ENCODE measurements at places on chromosomes 4 and X.
A peak's percentile ranks its signal among the peaks of the same experiment; 100 is the strongest.

DNA sequence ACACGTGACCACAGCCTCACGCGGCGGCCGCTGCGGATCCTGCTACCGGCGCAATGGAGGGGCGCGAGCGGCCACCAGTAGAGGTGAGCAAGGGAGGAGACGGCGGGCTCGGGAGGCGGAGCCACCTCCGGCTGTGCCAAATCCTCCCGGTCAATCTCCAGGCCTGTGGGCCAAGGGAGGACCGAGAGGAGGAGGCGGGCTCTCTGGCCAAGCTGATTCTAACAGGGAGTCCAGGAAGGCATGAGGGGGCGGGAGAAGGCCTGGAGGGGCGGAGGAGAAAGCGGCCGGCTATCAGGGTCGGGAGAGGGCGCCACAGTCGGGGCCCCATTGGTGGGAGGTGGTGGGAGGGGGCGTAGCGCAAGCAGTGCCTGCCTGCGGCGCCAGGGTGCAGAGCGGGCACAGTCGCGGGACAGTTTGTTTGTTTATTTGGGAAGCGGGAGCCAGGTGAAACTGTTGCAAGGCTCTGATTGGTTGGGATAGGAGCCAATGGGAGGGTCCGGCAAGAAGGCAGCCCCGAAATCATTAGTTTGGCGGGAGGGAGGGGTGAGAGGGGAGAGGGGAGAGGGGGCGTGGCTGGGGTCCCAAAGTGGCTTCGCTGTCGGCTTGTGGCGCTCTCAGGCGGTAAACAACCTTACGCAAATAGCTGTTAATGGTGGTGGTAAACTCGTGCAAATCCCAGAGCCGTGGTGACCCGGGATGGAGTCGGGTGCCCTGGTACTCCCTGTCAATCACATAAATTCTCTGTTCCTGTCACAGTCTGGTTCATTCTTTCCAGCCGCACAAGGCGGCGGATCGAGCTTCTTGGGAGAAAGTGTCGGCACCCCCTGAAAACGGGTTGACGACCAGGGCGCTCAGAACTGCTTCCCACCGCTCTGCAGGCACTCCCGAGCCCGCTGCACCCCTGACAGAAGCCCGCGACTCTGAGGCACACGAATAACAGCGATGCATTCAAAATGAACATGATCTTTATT lies at the start of gene IRS4:
Gene IRS4, minus strand, starts transcription at position 55 of the 971 bp plus-strand sequence.
- DNase-seq: no peak

GRCh38 chr4:165009493-165010227 lies 22.1 kb upstream of the TRIM60 start:
- no peak for DNase-seq

GRCh38 chr4:38759113-38759789 lies 23.5 kb downstream of the TLR10 start:
- no peak for DNase-seq

GRCh38 chr4:137626942-137627738 lies 94.8 kb upstream of the PCDH18 start:
- DNase-seq: no peak

GRCh38 chr4:26220696-26221095 lies 100.1 kb upstream of the RBPJ start:
- DNase-seq: no peak

- DNase-seq: no peak
Measured at GRCh38 chrX:39726771-39727170, 371.0 kb downstream of the BCOR start.

DNA sequence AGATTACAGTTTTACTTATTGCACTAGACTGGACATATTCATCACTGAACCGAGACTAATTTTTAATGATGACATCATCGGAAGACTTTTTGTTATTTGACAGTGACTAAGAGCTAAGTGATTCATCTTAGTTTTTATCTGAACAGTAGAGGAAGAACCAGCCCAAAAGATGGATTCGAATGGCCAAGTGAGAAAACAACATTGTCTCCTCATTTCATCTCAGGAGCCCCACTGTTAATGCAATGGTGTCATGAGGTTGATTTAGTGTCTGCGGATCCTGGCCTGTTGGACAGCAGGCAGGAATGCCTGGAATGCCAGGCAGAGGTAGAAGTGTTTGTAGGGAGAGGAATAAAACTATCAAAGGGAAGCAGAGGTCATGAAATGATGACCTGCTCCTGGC lies 37.8 kb upstream of the HPF1 start:
- DNase-seq: no peak

- no peak for DNase-seq
Measured at GRCh38 chrX:126339928-126340327, 173.8 kb upstream of the DCAF12L2 start.

DNA sequence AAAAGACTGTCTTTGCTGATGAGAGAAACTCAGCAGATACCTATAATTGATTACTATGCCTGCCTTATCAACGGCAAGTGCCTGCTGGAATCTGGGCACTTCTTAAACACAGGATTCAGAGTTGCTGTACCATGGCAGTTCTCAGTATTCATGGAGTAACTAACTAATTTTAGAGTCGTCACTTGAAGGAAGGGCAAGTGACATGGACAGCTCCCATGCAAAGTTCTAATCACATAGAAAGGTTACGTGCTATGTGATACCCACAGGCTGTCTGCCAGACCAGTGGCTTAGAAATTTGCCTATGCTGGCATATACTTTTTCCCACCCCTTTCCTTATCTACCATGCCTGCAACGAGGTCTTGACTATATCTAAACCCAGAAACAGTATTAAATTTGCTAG lies 931.1 kb upstream of the TENM3 start:
- DNase-seq: no peak

- no peak for DNase-seq
Measured at GRCh38 chr4:48660347-48660746, 119.7 kb downstream of the FRYL start.

GRCh38 chrX:42119076-42119475 lies 195.7 kb upstream of the CASK start:
- DNase-seq: no peak

GRCh38 chrX:71953391-71953790 lies 42.7 kb downstream of the NHSL2 start:
- no peak for DNase-seq

DNA sequence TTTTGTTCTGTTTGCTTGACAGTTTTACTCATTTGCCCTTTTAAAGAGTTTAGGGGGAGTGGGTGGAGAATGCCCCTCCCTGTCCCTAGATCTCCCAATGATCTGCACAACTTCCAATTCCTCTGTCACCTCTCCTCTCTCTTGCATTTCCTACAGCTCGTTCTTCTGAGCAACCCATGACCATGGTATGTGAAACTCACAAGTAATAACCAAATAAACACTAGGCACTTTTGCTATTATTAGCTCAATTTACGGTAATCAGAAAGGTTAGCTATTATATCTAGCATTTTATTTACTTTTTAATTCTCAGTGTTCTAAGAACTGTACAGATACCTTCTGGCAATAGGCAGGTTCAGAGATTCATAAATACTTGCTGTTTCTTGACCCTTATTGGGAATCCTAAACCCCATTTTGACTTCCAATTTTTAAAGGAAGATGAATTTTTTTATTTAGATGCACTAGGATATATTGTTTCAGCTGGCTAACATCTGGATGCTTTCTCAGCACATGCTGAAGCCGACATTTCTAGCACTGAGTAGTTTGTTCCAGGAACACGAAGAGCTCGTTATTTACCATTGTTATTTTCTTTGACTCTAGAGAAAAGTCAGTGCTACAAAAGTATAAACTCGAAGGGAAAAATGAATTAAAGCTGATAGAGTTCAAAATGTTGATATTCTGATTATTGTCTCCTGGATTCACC lies 194.7 kb upstream of the TLL1 start:
- DNase-seq: no peak

- peak; percentile 91 for DNase-seq
Measured at GRCh38 chrX:154542723-154543424, 3.8 kb downstream of the G6PD start.

- DNase-seq: no peak
Measured at GRCh38 chr4:139834226-139834662, 168.6 kb downstream of the MGST2 start.

- no peak for DNase-seq
Measured at GRCh38 chr4:54274795-54275665, 45.9 kb downstream of the PDGFRA start.

DNA sequence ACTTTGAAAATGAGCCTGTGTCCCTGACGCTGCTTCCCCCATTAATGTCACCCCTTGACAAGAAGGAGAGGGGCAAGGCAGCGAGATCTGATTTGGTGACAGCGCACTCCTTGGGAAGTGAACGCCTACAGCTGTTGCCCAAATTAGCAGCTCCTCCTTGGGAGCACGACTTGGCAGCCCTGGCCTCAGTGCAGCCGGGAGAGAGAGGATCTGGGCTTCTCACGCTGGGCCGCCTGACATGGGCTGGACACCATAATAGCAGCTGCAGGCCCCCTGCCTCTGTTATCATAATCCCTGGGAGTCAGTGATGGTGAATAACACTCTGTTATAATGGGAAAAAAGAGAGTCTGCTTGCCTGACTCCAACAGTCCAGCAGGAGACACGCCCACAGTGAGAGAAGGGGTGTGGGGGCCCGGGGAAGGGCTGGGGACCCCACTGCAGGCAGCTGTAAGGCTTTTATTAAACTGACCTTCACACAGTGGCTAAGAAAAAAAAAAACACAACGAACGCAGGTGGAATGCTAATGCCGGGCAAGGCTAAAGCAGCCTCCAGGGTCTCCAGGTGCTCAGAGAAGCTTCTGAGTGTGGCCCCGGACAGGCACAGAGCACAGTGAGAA lies 73.3 kb downstream of the PSAPL1 start:
- no peak for DNase-seq

DNA sequence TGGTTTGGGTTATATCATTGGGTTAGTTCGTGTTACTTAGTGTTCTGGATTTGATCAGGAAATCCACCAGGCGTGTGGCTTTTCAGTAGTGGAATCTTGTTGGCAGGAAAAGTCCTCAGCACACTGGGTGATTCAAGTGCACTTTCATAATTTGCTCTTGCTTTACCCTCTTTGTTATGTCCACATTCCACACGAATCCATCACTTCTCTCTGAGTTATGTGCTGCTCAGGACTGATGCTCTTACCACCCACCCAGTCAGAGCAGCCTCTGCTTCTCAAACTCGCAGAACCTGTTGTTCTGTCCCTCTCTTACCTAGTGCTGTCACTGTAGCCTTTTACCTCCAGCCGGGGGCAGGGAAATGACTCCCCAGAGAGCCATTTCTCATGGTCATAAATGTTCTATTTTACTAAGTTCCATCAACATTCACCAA lies 37.2 kb upstream of the SCRG1 start:
- no peak for DNase-seq

DNA sequence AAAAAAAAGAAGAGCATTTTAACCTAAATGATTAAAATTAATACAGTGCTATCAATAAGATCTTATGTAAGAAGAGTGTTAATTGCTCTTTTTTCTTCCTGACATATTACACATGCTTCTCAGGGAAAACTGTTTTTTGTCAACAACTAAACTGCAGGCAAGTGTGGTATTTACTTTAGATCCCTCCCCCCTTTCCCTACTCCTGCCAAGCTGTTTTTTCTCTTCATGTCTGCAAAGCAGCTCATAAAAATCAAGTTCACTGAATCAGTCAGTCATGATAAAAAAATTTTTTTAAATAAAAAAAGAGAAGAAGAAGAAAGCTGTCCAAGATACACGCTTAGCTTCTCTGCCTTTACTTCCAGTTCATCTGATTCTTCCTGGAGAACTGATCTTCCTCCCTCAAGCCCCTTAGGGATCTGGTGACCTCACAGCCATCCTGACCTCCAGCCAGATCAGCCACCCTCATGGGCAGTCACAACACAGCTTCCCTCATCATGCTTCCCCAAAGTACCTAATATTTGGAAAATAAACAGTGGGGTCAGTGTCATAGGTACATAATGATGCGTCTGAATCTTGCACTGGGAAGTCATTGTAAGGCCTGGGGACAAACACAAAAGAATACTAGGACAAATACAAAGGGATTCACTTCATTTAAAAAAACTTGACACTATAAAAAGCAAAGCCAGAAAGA lies 87.0 kb downstream of the ZNF827 start:
- no peak for DNase-seq

DNA sequence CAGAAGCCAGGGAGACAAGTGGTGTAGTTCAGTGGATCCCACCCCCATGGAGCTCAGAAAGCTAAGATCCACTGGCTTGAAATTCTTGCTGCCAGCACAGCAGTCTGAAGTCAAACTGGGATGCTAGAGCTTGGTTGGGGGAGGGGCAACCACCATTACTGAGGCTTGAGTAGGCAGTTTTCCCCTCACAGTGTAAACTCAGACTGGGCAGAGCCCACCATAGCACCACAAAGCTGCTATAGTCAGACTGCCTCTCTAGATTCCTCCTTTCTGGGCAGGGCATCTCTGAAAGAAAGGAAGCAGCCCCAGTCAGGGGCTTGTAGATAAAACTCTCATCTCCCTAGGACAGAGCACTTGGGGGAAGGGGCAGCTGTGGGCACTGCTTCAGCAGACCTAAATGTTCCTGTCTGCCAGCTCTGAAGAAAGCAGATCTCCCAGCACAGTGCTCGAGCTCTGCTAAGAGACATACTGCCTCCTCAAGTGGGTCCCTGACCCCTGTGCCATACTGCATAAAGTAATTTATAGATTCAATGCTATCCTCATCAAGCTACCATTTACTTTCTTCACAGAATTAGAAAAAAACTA lies 163.2 kb downstream of the HHIP start:
- DNase-seq: no peak

GRCh38 chrX:86507331-86507730 lies 359.1 kb downstream of the DACH2 start:
- no peak for DNase-seq

DNA sequence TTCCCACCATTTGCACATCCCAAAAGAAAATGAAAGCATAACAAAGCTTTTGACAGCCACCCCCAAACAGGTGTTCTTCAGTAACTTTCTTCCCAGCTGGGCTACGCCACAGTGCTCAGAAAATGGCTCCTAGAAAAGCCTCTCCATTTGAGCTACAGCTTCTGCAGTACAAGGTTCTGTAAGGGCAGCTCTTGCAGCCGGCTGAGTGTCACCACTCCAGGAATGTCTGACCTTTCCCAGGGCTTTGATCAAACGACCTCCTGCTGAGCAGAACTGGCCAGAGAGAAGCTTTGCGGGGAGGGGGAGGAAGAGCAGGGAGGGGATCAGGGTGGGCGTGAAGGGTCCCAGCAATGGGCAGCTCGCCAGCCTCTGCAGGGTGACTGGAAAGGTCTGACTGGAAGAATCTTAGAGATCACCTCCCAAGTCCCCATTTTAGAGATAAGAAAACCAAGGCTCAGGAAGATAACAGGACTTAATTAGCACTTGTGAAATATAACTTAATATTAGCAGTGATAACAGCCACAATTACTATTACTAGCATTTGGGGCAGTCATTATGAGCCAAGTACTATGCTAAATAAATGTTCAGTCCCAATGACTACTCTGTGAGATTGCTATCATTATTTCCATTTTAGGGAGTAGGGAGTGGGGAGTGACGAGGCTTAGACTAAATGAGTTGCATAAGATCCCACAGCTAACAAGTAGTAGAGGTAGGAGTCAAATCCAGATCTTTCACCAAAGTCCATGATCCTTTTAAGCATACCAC lies 51.1 kb downstream of the LEF1 start:
- DNase-seq: no peak

DNA sequence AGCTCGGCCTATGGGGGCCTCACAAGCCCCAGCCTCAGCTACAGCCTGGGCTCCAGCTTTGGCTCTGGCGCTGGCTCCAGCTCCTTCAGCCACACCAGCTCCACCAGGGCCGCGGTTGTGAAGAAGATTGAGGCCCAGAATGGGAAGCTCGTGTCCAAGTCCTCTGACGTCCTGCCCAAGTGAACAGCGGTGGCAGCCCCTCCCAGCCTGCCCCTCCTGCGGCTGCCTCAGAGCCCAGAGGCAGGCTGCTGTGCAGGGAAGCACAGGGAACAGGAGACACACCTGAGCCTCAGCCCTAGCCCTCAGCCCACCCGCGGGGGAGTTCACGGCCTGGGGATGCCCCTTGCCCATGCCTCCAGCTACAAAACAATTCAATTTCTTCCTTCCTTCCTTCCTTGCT lies 75.7 kb upstream of the ZXDA start:
- DNase-seq: no peak

GRCh38 chr4:74635074-74635473 lies 159.2 kb downstream of the BTC start:
- no peak for DNase-seq
